ENCODE measurements at places on chromosomes 13 and 19.

DNA sequence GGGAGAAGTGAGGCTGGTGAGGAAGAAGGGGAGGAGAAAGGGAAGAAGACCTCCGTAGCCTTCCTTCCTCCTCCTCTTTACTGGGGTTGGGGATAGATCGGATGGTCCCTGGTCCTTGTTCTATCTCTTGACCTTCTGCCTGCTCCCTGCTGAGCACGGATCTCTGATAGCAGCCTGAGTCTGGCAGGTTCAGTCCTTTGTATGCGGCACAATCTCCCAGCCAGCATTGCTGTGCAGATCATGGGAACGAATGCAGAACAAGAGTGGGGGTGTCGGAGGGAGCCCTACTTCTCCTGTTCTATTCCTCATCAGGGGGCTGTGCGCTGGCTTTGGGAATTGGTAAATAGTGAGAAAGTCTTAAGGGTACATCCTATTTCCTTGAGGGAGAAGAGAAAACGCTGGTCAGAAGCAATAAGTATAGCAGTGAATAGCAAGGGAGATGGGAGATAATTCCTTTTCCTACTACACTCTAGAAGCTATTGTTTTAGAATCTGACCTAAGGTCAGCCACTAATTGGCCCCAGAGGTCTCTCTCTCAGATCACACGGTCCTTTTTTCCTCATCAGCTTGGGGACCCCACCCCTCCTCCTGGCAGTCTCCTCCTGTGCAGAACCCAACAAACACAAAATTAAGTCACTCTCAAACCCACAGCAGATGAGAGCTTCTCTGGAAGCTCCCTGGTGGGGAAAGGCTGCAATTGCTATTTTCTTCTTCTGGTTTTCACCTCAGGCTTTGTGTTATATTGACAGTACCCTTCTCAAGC, 41.0 kb downstream of the KL start:
- DNase-seq, result peak; percentile 45

DNA sequence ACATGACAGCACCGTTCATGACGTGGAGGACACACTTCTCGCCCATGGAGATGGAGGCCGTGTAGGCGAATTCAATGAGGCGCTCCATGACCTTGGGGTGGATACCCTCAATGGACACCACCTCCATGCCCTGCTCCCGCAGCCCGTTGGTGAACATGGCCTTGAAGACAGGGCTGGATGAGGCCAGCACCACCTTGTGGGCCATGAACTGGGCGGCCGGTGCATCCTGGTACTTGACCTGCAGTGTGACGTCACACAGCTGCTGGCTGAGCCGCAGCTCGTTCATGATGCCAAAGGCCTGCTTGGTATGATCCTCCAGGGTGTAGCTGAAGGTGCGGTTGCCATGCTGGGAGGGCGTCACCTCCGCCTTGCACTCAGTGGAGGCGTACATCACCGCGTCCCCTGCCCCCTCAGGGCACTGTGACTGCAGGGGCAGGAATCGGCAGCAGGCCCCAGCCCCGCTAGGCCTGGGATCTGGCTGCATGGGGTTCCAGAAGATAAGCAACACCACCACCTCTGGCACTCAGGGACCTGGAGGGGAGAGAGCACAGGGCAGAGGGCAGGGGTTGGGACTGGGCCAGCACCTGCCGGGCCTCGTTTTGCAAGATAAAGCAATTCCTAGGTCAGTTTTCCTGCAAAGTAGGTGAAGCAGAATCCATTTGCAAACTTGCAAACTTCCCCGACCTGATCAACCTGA, 3.5 kb downstream of the KEAP1 start:
- DNase-seq, result no peak

DNA sequence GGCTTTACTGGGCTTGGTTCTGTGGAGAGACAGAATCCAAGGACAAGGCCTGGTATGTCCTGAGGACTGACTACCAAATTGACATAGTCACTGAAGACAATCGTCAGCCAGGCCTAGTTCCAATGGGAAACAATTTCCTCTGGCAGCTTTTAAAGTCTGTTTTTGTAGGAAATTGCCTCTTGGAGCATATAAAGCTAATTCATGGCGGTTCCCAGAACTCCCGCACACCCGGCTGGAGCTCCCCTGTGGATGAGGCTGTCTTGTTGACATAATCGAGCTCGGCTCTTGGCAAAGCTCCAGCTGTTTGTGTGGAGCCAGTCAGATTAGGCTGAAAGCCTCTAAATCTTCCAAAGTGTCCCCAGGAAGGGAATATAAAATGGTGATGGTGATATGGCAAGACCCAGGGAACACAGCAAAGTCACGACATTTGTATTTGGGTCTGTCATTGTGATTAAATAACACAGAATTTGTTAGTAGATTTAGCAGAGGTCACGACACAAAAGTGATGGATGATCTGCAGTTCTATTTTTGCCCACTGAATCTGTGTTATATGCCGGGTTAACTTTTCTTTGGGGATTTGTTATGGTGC, 395.0 kb downstream of the PCDH9 start:
- DNase-seq, result no peak

GRCh38 chr19:52963247-52963618, 552 bp upstream of the ZNF816 start:
- DNase-seq, result no peak

DNA sequence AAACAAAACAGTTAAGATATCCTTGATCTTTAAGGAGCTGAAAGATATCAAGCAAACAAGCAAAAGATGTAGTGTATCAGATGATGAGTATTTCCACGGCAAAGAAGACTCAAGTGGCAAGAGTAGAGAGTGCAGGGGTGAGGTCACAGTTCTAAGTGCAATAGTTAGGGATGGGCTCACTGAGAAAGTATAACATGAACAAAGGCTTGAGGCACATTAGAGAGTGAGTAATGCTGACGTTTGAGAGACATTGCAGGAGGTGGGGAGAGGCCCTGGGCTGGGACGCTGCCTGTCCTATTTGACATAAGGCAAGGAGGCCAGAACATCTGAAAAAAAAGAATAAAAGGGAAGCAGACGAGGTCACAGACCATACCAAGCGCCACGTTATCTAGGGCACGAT, 1.4 kb downstream of the DUXA start:
- DNase-seq, result peak; percentile 9

DNA sequence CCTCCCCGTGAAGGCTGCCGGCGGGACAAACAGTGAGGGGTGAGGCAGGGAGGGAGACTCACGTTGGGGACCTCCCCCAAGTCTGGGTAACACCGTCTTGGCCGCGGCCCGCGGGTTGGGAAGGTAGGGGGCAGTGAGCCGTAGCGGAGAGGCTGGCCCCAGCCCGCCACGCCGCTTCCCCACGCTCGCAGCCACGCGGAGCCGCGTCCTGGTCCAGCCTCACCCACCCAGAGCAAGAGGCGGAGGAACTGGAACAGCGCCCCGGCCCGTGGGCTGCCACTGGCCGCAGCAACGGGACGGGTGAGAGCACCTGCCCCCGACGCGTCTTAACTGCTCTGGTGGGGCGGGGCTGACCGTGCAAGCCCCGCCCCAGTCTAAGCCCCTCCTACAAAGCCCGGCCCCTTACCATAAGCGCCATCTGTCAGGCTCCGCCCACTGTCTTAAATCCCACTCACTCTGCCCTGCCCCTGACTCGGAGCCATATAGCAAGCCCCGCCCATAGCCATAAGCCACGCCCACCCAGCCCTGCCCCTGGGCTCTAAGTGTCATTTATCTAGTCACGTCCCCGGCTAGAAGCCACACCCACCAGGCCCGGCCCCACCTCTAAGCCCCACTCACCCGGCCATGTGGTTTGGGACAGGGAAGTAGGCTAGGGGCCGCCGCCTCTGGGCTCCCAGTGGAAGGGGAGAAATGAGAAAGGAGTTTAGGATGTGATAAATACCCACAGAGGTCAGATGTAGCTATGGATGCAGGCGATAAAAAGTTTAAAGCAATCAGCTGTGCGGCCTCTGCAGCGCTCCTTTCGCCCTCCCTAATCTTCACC, 2.1 kb upstream of the CCL25 start:
- DNase-seq, result peak; percentile 61

- no peak for DNase-seq
These were observed 299.1 kb upstream of the TSHZ3 start for GRCh38 chr19:31648347-31648746.

- DNase-seq, result peak; percentile 62
These were observed 709 bp downstream of the N4BP2L1 start for GRCh38 chr13:32426990-32427851.

DNA sequence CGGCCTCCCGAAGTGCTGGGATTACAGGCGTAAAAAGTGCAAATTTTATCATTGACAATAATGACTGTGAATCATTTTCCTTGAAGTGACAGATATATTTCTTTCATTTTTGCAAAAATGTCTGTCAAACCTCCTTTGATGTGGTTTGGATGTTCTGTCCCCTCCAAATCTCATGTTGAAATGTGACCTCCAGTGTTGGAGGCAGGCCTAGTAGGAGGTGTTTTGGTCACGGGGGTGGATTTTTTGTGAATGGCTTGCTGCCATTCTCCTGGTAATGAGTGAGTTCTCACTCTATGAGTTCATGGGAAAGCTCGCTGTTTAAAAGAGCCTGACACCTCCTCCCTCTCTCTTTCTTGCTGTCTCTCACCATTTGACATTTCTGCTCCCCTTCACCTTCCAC, 5.5 kb upstream of the SLC1A6 start:
- no peak for DNase-seq

DNA sequence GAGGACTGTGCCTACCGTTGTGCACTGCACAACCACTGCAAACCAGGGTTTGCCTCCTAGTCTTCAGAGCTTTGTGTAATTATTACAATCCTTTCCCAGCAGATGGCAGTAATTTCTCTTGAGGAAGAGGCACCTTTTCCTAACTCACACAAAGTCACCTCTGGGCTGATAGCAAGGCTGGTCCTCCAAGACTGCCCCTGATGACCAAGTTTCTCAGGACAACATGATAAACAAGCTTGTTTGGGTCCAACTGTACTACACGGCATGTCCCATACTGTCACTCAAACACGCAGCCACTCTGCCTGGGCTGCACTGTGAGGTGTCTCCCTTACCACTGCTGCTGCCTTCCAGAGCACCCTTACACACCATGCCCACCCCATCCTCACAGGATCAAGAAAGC, 39.3 kb downstream of the RFXAP start:
- DNase-seq, result peak; percentile 77

DNA sequence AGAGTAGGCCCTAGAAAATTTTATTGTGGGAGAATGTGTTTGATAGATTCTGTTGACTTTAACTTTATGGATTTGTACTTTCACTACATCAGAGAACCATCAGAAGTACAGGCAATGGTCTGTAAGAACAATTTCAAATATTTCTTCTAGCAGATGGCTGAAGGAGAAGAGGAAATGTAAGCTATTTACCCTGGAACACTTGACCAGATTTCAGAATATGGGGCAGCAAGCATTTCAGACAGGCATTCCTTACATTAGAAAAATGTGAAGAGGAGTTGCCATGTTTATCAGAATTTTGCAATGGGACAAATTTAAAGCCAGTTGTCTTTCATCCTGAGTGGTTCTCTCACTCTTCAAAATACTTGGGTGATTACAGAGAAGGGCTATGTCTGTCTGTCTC, 7.5 kb downstream of the FRY start:
- DNase-seq, result no peak

GRCh38 chr13:110469597-110469996, 91.9 kb downstream of the RAB20 start:
- no peak for DNase-seq

DNA sequence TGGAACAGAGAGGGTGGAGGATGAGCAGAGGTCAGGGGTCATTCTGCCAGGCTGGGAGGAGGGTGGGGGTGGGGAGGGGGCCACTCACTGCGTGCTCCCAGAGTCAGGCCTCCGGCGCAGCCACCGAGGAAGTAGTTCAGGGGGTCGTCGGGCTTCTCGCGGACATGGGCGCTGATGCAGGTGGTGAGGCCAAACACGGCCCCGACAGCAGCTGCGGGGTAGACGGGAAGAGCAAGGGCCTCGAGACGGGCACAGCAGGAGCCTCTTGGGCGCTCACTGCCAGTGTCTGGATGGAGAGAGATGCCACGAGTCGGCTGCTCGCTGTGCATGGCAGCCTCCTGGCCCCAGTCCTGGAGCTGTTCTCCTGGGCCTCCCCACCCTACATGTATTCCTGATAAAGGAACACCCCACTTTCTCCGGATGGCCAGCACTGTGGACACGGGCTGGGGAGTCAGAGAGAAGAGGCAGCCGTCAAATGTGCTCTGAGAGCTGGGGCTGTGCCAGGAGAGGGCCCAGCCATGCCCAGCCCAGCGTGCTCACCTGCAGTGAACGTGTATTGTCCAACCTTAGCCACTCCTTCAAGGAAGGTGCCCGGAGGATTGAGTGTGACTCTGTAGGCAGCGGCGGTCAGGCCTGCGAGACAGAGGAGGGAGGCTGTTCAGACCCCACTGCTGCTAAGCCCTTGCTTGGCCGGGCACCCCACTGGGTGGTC, 7.1 kb downstream of the NDUFA11 start:
- DNase-seq, result no peak

Measured in GM23248 (cell line).